Left lung (tissue), 14 donors: ENCODE measurements at places on chromosomes 5 and 9. TPM values are rescaled to one million over a fixed set of nuclear protein-coding genes. Genes with fewer than 3 reads are reported as not detected.

DNA sequence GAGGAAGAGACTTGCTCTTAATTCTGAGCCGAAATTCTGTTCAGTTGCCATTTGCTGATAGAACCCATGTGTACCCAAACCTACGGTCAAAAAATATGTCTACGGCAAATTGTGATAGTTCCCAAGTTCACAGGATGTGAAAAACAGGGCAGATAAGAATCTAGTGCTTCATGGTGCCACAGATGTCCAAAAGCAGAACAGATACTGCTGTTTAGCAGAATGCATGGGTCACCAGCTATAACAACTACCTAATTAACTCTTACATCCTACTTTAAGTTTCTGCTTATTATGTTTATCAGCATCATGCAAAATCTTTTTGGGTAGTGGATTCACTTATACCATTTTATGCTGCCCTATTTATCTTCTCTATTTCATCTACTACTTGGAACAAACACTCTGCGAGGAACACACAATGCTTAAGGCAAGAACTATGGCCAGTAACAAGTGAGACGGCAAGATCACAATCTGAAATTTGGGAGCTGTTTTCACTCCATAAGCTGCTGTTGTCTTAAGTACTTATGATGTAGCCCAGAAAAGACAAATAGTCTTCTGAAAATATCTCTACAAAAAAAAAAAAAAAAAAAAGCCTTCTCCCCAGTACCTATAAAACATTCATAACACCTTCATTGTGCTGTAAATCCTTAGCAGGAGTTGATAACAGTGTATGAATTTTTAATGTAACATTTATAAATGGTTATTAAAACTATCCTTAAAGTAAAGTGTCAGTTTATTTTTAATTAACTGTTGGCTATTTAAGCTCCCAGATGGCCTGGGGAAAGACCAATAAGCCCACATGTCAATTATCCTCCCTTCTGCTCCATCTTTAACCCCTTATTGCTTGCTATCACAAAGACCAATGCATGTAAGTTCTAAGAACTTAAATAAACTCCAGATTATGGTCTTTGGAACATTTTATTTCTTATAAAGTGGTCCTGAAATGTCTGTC is 232.3 kb downstream of the TLR4 start:
- no peak for DNase-seq

The TLX3 gene
- not detected for polyA plus RNA-seq

The CDC14B gene
- 18.2 TPM for polyA plus RNA-seq

GRCh38 chr5:929596-929995 is 36.9 kb downstream of the TRIP13 start:
- no peak for DNase-seq

The ZNF883 gene
- polyA plus RNA-seq: 7.1 TPM

The PKD2L2 gene
- 0.82 TPM for polyA plus RNA-seq

DNA sequence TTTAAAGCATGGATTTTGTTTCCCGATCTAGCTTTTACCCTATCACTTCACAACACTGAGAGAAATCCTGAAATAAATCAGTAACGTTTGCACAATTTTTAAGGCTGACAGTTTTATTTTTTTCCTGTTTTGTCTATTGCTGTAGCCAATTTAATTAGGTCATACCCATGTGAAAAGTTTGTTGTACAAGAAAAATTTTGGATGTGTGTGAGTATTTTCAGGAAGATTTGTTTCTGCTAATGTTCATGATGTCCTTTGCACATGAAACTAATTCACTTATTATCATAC is 237.8 kb downstream of the ARRDC3 start:
- DNase-seq: no peak

GRCh38 chr9:113482991-113483675 is 19.6 kb downstream of the RGS3 start:
- DNase-seq: no peak

DNA sequence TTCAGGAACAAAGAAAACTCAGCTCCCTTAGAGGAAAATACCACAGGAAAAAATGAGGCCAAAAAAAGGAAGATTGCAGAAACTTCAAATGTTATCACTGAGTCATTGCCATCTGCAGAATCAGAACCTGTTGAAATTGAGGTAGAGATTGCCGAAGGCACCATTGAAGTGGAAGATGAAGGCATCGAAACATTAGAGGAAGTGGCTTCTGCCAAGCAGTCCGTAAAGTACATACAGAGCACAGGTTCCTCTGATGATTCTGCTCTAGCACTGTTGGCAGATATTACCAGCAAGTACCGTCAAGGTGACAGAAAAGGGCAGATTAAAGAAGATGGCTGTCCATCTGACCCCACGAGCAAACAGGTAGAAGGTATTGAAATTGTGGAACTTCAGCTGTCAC is 30.8 kb upstream of the NIM1K start:
- no peak for DNase-seq

The MOCS2 gene
- 42.9 TPM for polyA plus RNA-seq

DNA sequence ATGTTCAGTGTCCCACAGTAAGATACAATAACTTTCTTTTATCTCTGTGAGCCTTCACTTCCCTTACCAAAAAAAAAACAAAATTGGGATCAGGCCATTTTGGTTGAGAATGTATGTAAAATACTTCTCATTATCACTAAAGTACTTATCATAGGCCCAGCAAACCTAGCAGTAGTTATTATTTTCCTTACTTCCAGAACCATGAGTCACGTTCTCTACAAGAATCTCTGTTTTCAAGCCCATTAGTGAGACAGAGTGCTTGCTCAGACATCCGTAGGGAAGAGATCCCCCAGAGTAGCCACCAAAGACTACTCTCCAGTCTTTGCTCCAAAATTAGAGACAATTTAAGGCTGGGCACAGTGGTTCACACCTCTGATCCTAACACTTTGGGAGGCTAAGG is 103.9 kb upstream of the NR5A1 start:
- DNase-seq: no peak

DNA sequence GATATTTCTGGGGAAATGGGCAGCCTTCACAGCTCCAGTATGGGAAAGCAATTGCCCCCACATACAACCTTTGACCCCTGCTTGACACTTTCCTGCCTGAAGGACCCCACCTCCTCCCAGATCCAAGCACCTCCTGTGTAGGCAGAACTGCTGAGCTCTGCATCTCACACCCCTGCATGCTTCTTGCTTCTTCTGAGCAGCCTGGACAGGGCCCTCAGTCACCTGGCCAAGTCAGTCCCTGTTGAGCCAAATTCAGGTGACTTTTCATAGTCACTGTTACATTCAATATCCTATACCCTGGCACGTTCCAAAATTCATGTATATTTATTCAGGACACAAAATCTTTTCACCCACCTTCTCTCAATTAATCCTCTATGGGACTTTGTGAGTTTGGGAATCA is 30.4 kb upstream of the CTSL start:
- no peak for DNase-seq
